Esophagus squamous epithelium (tissue), 5 donors: ENCODE measurements at places on chromosomes 11 and 22.

DNA sequence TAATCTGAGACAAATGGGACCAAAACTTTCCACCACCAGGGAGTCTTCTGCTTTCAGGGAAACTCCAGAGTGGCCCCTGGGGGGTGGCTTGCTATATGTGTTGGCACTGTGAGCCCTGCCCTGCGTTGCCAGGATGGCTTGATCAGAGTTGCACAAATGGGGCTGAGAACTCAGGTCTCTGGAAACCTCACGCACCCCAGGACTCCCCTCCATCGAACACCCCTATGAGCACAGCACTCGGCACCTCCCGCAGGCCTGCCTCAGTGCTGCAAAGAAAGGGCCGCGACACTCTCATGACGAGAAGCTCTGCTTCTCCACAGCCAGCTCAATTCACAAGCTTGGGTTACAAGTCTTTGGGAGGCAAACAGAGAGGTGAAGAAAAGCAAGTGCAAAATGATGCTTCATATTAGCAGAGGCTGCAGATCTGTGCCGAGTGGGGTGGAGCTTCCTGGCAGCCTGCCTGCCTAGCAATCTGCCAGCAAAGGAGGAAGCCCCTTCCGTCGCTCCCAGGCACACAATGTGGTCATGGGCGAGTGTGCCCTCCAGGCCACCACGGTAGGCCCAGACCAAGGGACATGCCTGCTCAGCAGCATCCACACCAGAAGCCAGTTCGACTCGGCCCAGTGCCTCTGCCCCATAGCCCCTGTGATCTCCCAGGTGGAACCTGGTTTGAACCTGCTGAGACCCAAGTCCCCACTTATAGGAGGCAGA lies 55.7 kb downstream of the MYH9 start:
- DNase-seq, result no peak

DNA sequence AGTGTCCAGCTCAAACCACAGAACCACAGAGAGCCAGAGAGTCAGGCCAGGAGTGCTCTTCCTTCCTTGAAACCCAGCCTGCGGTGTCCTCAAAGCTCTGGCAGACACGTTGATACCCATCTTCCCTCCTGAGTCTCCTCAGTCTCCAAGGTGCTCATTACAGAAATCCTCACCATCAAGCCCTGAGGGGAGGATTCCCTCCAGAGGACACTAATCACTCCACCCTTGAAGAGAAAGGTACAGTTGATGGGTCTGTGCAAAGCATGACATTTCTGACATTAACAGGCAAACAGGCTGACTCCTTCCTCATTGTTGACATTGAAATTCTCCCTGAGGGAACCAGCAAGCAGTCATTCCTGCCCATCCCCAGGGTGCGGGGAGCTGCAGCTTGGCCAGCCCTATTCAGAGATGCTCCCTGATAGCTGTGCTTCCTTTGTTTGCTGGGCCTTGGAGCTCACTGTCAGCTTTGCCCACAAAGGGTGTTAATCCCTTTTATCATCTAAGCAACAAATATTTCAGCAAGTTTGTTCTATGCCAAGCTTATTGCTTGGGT lies 101.7 kb upstream of the CSNK2A3 start:
- DNase-seq, result no peak

GRCh38 chr11:110069158-110069737 lies 23.9 kb upstream of the ZC3H12C start:
- no peak for DNase-seq

DNA sequence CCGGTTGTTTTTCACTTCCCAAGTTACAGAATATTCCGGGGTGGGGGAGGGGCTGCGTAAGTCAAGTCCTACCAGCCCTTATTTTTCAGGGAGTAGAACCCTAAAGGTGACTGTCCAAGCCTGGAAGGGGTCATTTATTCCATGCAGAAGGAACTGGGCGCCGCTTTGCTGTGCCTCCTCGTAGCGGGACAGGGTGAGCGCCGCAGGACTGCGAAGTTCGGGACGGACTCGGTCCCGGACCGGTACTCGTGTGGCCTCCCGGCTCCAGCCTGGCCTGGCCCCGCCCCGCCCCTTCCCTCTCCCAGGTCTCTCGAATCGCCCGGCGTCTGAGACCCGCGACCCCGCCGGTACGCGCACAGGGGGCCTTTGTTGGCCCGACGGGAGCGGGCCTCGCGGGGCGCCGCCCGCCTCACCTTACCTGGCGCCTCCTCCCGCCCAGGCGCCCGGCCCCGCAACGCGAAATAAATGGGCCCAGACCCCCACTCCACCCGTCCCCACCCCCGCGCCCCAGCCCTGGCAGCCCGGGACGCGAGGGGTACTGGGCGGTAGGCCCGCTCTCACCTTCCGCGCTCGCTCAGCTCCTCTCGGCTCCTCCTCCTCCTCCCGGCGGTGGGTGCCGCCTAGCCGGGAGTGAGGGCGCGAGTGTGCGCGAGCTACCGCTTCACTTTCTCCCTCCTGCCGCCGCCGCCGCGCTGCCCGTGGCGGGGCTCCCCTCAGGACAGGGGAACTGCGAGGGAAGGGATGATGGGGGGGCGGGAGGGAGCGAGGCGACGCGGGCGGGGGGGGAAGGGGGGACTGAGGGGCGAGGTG lies 698 bp downstream of the PAK1 start:
- DNase-seq, result no peak

DNA sequence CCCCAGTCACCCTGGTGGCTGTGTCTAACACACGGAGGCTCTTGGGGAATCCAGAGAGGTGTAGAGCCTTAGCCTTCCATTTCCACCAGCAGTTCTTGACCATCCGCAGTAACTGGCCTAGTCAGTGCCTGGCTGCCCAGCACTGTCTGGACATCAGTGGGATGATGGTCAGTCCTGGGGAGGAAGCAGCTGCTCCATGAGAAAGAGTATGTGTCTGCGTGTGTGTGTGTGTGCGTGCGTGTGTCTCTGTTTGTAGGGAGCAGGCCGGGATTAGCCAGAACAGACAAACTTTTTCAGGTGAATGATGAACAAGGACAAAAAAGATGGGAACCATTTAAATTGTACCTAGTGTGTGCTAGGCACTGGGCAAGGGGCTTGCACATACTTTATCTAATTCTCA lies 109.3 kb upstream of the SYT13 start:
- no peak for DNase-seq

DNA sequence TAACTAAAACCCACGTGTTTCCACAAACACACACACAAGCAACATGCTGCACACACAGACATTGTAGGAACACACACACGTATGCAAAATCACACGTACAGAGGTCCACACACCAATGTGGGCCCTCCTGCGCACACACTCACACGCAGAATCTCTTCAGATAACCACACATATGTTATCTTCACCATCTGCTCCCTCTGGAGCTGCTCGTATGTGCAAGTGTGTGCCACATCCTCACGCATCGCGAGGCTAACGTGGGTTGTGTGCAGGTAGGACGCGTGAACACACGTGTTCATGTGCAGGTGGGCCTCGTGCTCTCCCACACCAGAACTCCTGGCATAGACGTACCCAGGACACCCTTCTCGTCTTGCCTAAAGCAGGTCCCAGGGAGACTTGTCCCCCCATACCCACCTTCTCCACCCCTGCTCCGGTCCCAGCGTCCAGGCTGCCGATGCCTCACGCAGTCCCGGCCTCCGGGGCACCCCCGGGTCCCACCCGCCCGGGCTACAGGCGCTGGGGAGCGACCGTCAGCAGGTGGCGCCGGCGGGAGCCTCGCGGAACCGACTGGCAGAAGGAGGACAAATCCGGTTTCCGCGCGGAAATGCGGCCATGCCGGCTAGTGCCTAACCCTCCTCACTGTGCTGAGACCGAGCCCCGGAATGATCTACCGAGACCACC lies 10.3 kb upstream of the IGSF9B start:
- DNase-seq, result no peak

DNA sequence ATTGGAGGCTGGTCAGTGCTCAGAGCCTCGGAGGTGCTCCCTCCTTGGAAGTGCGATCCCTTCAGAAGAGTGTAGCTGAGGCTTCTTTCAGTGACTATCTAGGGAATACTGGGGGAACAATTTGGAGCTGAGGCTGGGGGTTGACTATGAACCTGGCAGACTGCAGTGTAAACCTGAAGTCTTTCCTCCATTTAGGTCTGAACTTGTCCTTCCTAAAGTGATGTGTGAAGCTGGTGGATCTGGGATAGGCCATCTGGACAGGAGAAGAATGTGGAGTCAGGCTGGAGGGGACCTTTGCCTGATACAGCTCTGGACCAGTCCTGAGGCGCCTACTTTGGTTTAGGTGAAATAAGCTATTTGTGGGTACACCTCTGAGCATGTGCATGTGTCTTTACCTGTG lies 3.5 kb upstream of the INSC start:
- no peak for DNase-seq

DNA sequence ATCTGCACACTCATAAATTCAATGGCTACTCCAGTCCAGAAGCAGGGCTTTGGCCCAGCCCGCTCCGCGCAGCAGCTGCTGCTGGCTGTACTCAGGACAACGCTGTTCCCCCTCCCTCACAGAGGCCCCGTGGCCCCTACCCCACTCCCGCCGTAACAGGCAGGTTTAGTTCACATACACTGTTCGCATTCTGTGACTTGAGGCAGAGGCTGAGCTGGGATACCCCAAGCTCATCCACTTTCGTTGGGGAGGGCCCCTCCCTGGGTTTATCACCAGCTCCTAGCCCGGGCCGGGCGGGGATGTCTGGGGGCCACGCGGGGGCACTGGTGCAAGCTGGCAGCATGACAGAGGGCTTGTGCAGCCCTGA lies 52.4 kb downstream of the SYT13 start:
- no peak for DNase-seq

- DNase-seq, result no peak
Observed at GRCh38 chr11:83862691-83863090, 576.5 kb upstream of the CCDC90B start.

GRCh38 chr11:33930317-33931021 lies 38.6 kb upstream of the LMO2 start:
- no peak for DNase-seq
